ENCODE measurements at places on chromosomes 12 and 14.
A peak's percentile ranks its signal among the peaks of the same experiment; 100 is the strongest.

GRCh38 chr14:76908834-76909233 is 82.6 kb downstream of the LRRC74A start:
- no peak for DNase-seq

- DNase-seq, result no peak
These were observed 6.9 kb downstream of the PAH start for GRCh38 chr12:102910137-102910536.

GRCh38 chr14:68968051-68968450 is 11.1 kb downstream of the ACTN1 start:
- DNase-seq, result no peak

- no peak for DNase-seq
These were observed 96.4 kb downstream of the NTN4 start for GRCh38 chr12:95694136-95694535.

DNA sequence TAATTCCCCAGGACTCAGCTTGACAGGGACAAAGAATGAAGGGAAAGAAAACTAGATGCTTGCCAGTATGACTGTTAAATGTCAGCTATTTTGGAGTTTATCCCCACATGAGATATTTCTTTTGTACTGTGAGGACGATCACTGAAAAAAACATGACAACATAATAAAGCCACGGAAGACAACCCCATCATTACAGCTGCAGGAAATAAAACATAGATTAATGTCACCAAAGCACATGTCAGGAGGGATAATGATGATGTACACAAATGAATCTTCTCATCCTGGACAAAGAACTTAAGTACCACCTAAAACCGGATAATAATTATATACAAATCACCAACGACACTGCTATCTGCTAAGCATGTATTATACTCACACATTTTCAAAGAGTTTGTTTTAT is 84.6 kb upstream of the GRIP1 start:
- DNase-seq, result no peak

DNA sequence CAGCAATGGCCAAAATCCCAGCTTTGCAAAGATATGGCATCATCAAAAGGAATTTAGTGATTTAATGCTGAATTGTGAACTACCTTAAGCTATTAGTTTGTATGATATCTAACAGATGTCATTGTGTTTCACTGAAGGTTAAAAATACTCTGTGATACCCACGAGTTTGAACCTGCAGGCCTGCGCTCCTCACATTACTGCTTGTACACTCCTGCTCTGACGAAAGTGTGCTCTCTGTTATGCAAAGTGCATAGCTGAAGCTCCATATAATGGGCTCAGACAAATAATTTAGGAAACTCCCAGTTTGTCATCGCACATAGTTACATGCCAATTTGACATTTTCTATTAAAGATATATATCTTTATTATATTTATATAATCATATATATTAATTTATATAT is 52.2 kb downstream of the SPPL3 start:
- no peak for DNase-seq

DNA sequence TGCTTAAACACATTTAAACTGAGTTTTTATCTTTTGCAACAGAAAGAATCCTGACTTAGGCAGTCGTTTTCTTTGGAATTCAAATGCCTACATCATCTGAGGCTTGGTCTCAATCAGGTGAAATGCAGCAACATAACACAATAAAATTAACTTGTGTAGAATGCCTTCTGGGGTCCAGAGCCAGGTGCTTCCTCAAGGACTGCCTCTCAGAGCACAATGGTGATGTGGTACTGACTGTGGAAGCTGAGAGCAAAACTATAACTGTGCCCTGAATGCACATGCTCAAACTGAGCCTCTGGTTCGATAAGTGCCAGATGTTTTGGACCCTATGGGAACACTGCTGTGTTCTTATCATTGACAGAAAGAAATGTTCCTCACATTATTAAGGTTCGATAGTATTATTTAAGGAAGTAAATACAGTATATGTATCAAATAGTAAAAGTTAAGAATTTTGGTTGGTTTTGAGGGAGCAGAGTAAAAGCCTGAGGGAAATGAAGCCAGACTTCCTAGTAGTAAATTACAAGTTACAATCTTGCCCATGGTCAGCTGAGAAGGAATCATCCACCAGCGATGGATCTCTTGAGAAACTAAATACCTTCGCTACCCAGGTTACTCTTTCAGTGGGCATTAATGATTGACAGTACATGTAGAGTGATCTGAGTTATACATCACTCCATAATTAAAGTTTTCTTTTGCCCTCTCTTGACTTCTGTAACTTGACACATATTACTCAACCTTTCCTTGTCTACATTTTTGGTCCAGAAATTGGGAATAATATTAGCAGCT is 122.9 kb upstream of the ATP2B1 start:
- no peak for DNase-seq

- DNase-seq, result no peak
These were observed 11.7 kb downstream of the CSRNP2 start for GRCh38 chr12:51071663-51072062.

- no peak for DNase-seq
These were observed 275.5 kb downstream of the DPF3 start for GRCh38 chr14:72618424-72618823.

DNA sequence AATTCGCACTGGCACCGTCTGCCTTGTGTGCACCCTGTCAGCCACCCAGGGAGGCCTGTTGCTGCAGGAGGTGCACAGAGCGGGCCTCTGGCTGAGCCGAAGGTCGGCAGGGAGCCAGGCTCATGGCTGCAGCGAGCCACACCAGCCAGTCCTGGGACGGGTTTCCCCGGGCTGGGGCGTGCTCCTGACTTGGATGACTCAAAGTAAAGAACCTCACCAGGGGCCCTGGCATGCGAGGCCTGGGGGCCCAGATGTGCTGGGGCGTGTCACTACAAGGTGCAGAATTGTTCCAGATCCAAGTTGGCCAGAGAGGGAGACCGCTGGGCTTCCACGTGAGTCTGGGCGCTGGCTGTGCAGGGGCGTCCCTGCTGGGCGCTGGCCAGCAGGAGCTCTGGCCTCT is 34.5 kb downstream of the FBRSL1 start:
- no peak for DNase-seq

DNA sequence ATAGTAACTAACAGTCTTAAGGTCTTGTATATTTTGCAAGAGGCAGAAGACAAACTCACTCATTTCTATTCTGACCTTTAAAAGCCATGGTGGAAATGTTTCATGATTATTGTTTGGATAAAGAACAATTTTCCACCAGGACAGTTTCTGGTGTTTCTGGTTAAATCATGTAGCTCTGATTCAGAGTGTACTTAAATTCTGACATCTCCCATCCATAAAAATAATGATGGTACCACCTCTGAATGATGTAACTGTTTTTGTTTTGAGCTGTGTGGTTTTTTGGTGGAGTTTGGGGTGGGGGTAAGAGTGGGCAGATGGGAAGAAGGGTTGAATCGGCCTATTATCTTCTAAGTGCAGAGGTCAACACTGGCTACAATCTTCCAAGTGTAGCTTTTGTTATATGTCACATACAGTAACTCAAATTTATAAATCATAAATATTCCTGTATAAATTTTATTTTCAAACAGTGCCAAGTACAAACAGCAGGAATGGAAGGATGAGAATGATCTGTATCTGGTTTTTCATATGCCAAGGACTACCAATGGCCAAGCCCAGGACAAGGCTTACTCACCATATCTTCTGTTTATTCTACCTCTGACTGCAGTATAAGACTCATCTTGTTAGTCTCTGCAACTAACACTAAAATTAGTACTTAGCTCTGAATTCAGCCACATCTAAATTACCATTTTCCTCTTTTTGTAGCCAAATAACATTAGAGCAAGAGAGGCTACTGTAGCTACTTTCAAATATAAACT is 108.7 kb downstream of the BCAT1 start:
- DNase-seq, result no peak

- no peak for DNase-seq
These were observed 22.6 kb upstream of the LRP1-AS start for GRCh38 chr12:57169969-57170368.

DNA sequence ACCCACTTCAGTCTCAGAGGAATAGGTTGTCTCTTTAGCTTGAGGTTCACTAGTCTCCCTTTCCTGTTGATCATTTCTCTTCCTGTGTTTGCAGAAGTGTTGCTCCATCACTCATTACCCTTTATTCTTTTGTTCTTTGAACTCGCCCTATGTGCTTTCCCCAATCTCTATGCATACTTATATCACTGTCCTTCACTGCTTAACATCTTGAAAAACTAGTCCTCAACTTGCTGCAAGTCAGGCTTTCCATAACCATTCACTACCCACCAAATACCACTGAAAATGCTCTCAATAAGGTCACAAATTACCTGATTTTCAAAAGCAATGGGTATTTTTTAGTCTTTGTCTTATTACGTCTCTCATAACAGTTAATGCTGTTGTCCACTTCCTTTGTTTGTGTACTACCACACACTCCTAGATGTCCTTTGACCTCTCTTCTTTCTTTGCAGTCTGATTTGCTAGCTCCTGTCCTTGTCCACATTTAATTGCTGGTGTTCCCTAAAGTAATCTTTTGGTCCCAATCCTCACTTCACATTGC is 80.8 kb downstream of the RIC8B start:
- DNase-seq, result no peak

DNA sequence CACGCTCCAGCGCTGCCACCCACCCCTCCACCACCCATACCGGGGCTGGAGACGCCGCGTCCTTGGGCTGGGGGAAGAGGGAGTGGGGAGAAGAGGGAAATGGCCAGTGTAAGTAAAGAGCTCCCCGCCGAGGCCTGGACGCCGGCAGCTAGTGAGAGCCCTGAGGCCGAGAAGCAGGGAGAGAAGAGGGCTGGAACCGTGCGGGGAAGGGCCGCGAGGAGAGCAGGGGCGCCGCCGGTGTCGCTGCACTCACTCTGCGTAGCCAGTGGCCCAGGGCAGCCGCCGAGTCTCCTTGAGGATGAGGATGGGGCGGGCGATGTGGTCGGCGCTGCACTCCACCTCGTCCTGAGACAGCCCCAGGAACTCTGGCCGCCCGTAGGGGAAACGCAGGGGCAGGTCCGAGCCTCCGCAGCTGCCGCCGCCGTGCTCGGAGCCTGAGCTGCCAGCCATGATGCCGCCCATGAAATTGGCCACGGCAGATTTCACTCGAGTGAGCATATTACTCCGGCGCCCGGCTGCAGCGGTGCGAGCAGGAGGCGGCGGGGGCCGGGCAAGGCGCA is 631 bp downstream of the PPM1H start:
- DNase-seq, result peak; percentile 63

DNA sequence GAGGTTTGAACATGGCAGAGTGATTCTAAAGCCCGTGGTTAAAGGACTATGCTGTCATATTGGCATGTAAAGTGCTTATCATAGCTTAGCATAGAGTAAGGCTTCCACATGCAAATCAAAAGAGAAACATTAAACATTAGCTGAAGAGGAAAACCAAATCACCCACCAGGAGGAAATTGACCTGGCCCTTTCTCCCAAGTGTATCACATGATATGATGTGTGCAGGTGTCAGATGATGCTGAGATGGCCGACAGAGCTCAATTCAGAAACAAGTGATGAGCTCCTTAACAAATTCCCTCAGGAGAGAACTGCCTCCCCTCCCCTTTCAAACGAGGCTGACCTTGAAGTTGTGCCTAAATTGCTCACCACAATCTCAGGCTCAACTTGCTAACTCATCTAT is 217.1 kb upstream of the BTG1 start:
- DNase-seq, result no peak

- DNase-seq, result no peak
These were observed 360 bp upstream of the SLC35F4 start for GRCh38 chr14:57866199-57866705.

GRCh38 chr14:99718031-99718810 is 34.1 kb downstream of the CYP46A1 start:
- no peak for DNase-seq

GRCh38 chr14:94047581-94047980 is 21.4 kb downstream of the OTUB2 start:
- DNase-seq, result no peak

DNA sequence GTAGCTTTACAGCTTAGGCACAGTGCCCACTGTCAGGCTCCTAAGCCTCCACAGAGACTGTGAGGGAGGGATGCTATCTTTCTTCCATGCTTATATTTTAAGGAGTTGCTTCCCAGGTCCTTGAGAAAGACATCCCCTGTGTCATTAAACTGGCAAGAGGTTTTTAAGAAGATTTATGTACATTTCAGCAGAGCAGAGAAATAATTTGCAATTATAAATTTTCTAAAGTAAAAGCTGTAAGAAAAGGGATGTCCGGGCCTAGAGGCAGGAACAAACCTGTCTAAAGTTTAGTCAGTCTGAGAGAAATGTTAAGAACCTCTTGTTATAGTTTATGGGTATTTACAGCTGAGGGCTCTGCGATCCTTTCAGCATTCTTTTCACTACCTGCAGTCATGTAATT is 716.1 kb downstream of the SLC16A7 start:
- no peak for DNase-seq

DNA sequence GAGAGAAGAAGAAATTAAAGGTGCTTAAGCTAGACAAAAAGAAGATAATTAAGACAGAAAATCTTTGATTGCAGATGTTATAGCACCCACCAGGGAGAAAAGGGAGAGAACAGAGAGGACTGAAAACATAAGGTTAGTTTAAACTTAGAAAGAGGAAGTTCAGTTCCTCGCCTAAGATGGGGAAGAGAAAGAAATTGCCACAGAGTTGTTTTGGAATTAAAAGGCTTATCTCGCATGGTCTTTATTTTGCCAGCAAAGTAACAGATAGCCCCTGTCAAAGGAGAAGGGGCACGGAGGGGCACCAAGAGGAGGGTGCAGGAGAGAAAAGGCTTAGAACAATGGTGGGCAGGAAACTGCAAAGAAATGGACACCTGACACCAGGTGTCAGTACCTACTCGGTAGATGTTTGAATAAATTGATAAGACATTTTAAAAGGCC is 17.8 kb upstream of the OXA1L start:
- no peak for DNase-seq

- DNase-seq, result no peak
These were observed 413.5 kb upstream of the SEL1L start for GRCh38 chr14:81946834-81947798.

DNA sequence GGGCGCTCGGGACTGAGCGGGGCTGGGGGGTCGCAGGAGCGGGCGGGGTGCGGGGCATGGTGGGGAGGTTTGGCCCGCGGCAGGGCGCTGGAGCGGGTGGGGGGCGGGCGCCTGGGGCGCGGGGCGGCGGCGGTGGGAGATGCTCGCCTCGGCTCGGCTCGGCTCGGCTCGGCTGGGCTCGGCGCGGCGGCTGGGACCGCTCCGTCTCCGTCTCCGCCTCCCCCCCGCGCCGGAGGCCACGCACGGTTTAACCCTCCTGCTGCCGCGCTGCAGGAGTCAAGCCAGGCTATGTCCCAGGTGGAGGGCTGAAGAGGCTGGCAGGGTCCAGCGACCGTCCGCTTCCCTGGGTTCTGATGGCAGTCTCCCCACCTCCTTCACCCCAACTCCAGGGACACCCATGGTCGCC is at the start of gene PIANP:
TSS of gene PIANP (minus strand) at position 170 of the 406 bp plus-strand sequence. CDS start 2,754 bp downstream, outside the sequence.
- peak; percentile 82 for DNase-seq

DNA sequence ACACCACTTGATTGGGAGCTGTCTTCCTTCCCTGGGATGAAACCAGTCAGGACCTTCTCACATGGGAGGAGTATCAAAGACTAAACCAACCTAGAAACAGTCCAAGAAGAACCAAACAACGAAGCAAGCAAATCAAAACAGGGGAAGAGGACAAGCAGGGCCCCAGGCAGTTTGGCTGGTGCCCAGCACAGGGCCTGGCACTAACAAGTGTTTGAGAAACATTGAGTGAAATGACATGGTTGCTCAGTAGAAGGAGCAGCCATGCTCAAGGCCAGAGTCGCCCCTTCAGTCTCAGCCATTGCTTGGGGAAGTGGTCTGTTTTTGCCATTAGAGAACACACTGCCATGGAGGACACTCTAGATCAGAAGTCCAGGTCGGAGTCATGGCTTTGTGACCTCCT is 323.1 kb downstream of the CACNA1C start:
- no peak for DNase-seq

GRCh38 chr14:75978249-75978731 is 3.5 kb downstream of the TGFB3 start:
- no peak for DNase-seq

GRCh38 chr14:94019329-94019728 is 6.8 kb upstream of the OTUB2 start:
- DNase-seq, result no peak
